GM23248 (cell line): ENCODE measurements at places on chromosomes 3 and 15.
A peak's percentile ranks its signal among the peaks of the same experiment; 100 is the strongest.

GRCh38 chr3:185253645-185254410, at the start of gene EHHADH:
EHHADH (minus strand) TSS chr3:185254049; CDS start chr3:185254022, 27 bp downstream.
- peak; percentile 84 for DNase-seq

- DNase-seq = no peak
These were observed 1.1 kb upstream of the GABRB3 start for GRCh38 chr15:26773917-26774316.

DNA sequence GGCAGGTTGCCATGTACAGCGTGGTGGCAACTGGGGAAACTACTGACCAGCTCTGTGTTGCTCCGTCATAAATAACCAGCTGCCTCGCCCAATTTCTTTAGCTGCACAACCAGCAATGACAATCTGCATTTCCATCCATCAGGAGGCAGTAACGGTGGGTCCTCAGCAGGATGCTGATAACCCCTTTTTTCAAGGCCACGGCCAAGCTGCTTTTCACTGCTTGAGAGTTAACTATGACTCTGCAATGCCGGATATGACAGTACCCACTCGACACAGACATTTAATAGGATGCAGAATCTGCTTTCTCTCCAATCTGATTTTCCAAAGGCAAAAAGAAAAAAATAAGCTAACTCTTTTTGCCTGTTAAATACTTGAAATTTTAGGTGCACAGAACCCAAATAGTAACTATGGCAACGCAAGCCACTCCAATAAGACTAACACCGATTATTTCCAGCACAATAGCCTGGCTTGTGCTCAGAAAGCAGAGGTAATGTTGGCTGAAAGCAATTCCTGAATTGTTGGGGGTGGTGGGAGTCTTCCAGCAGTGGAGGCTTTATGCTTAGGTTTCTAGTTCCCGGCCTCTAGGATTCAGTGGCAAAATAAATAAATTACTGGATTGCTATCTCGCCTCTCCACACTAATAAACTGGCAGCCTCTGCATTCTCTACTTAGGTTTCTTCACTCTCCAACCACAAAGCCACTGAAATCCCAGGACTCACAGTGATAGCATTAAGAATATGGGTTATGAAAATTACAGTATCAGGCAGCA, 31.2 kb upstream of the SRGAP3 start:
- DNase-seq = peak; percentile 53

DNA sequence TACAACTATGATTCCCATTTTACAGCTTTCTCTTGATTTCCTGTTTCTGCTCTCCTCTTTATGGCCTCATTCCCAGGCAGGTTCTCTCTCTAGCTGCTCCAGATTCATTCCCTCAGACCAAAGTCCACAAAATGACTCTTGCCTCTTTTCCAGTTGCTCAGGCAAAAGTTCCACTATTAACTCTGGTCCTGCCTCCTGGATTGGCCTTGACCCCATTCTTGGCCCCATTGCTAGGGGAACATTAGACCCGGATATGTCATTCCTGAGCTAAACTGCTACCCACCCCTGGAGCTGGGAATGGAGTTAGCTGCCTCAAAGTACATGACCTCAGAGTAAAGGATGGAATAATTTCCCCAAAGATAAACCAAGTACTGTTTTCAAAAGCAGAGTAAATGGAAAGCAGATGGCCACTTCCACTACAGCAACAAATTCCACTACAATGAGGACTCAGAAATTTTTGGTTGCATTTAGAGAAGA, 73.0 kb upstream of the GAP43 start:
- peak; percentile 53 for DNase-seq

DNA sequence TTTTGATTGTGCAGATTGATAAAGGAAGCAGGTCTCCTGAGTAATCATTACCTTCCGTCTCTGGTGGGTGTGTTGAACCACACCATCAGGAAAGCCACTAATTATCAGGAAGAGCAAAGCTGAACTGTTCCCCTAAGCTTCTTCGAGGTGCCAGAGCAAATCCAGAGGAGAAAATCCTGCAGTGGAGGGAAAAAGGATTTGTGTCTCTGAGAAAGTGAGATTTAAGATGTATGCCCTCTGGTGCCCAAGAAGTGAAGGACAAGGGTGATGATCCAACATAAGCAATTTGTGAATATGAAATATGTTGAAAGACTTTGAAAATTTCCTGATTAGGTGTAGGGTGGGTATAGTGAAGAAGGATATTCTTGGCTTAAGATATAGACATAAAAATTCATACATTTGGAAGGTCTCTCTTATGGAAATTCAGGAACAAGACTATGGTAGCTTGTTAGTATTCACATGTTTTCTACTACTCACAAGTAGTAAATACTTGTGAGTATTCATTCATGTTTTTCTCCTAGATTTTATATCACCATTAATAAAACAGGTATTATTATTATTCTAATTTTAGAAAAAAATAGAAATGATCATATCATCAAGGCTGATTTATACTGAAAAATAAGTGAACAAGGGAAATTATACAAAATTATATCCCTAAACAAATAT, 34.8 kb downstream of the COMMD2 start:
- DNase-seq = peak; percentile 80

- DNase-seq = peak; percentile 90
These were observed 159.8 kb upstream of the CHRNA7 start for GRCh38 chr15:31870328-31871165.
